Left ventricle myocardium superior (tissue), 1 donor: ENCODE measurements at places on chromosomes 4 and X. TPM values are rescaled to one million over a fixed set of nuclear protein-coding genes. Genes with fewer than 3 reads are reported as not detected.

The PRR27 gene
- total RNA-seq: not detected

The CENPI gene
- 0.27 TPM for total RNA-seq

The DGKK gene
- not detected for total RNA-seq

The VCX3A gene
- total RNA-seq: not detected

The TMEM271 gene
- total RNA-seq: not detected

- DNase-seq: no peak
Observed at GRCh38 chr4:2837904-2838496, 5.6 kb upstream of the ADD1 start.

DNA sequence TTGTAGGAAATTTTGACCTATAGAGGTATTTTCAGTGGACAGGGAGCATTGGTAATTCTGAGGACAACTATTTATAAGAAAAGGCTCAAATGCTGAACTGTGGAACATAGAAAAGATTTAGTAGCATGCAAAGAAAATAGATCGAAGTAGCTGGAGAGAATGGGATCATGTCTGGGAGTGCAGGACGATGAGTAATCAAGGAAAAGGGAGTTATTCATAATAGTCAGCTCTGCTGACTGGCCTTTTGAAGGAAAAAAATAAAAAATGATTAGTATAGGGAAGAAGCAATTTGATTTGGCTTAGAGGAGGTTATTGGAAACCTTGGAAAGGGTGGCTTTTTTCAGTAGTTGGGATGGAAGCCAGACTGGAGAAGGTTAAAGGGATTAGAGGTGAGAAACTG lies 22.9 kb upstream of the ANK2 start:
- no peak for DNase-seq

- no peak for DNase-seq
Observed at GRCh38 chr4:37138019-37138653, 106.4 kb upstream of the NWD2 start.

GRCh38 chrX:72094894-72095293 lies 36.8 kb downstream of the RTL5 start:
- peak; percentile 61 for DNase-seq

DNA sequence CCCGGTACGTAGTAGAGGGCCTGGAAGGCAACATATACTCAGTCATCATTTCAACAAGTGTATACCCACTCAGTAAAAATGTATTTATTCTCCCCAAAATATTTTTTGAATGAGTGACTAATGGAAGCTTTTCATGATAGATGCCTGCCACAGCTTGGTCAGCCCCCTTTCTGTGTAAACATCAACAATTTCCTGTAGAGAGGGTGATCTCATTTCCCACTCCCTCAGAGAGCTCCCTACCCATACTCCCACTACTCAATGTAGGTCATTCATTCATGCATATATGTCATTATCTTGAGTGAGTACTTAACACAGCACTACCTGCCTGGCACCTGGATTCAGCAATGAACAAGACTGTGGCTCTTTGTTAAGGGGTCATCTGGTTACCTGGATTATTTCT lies 81.9 kb downstream of the STK32B start:
- no peak for DNase-seq

DNA sequence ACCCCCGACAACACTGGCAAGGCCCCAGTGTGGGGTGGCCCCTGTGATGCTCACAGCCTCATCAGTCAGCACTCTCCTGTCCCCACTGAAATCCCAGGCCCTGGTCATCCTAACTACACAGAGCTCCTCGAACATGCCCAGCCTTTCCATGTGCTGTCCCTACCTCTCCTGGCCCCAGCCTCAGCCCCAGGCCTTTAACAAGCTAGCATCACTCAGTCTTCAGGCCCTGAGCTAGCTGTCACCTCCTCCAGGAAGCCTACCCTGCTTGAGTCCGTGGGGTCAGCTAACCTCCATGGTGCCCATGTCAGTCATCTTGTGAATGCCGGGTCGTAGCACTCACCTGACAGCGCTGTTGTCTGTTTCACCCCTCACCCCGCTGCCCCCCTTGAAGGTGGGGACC lies 25.6 kb upstream of the C4orf50 start:
- DNase-seq: no peak

- peak; percentile 91 for DNase-seq
Observed at GRCh38 chr4:3483471-3483921, 20.4 kb downstream of the DOK7 start.
